ENCODE measurements at places on chromosomes 7 and 10.

- DNase-seq: no peak
These were observed 35.1 kb upstream of the AKR1C2 start for GRCh38 chr10:5038733-5039132.

DNA sequence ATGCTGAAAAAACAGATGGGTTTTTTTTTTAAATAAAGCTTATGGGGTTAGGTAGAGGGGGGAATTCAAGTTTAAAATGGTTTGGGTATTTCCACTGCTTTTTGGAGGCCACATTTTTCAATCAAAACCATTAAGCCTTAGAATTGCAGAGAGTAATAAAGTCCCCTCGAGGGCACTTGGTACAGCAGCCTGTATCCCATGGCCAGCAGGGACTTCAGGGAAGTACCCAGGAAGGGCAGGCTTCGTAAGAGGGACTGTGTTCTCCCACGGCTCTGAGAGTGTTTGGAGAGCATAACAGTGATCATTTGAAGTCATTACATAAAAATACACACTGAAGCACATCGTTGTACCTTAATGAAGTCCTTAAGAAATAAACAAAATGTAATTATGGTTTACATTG is 432.7 kb downstream of the DPP6 start:
- no peak for DNase-seq

GRCh38 chr7:54915870-54916598 is 102.8 kb upstream of the EGFR start:
- DNase-seq: no peak

GRCh38 chr10:97456034-97456685 is 10.2 kb downstream of the ZDHHC16 start:
- no peak for DNase-seq

DNA sequence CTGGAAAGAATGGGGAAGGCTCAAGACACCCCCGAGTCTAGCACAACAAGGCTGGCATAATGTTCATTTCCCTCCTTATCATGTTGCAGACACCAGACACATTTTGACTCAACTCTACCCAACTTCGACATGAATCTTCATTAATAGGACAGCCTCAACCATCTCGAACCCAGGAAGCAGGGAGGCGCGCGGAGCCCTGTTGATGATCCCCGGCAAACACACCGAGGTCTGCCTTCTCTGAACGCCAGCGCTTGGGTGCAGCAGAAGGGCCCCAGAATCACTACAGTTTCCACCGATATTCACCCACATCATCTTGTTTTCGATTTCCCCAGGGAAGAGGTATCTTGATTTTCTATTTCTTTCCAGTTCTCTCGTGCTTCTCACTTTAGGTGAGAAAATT is 563.6 kb downstream of the TCERG1L start:
- no peak for DNase-seq

- no peak for DNase-seq
These were observed 756.4 kb upstream of the MBL2 start for GRCh38 chr10:53528974-53529373.

GRCh38 chr7:55441774-55442522 is 76.8 kb downstream of the LANCL2 start:
- no peak for DNase-seq

Data from right kidney (tissue), 9 donors.